ENCODE measurements at places on chromosomes 1 and 21.

DNA sequence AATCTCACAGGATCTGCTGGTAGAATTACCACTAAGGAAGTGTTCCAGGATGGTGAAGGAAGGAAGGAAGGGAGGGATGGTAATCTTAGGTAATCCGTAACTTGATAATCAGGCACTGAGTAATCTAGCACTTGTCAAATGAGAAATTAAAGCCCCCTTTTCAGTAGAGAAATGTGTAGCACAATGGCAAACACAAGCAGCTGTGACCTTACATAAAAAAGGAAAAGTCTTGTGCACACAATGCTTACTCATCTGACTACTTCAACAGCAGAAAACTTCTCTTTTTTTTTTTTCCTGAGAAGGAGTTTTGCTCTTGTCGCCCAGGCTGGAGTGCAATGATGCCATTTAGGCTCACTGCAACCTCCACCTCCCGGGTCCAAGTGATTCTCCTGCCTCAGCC is 6.1 kb downstream of the NUP210L start:
- DNase-seq, result no peak

DNA sequence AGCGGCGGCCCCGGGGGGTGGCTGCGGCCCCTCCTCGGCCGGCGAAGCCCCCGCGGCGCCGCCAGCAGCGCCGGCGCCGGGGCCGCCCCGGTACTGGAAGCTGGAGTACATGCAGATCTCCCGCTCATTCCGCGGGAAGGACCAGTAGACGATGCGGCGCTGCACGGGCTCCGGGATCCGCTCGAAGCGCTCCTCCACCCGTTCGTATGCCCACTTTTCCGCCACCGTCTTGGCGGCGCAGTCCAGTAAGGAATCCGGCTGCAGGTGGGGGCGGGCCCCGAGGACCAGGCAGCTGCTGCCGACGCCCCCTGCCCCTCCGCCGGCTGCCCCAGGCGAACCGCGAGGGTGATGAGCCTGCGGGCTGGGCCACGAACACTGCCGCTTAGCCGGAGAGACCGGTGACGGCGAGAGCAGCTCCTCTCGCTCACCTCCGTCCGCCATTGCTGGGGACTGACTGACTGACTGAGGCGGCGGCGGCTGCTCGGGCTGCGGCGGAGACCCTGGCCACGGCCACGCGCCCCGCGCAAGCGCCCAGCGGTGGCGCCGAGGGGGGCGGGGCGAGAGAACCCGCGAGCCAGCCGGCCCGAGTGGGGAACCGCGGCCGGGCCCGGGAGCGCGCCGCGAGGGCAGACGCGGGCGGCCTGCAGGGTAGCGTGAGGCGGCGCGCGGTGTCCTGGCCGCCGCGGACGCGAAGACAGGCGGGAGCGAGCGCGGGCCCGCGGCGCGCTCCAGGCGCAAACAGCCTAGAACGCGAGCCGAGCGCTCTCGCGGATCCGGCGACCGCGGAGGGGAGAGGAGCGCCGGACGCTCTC is at the start of gene ZSWIM5:
TSS of gene ZSWIM5 (minus strand) at position 696 of the 812 bp plus-strand sequence. CDS start at position 441, 255 bp downstream.
- DNase-seq, result peak; percentile 64

GRCh38 chr1:240109130-240109529 is 17.4 kb downstream of the FMN2 start:
- DNase-seq, result no peak

- no peak for DNase-seq
Measured at GRCh38 chr1:167862432-167863076, 51.4 kb downstream of the ADCY10 start.

- no peak for DNase-seq
Measured at GRCh38 chr1:43731867-43732531, 24.7 kb downstream of the ST3GAL3 start.

All from T-helper 2 cell treated with Interferon-gamma antibody and Interleukin-4, amounts not matched to agents 5 μg/mL and 100 μg/mL, for 36 hours (primary cell).